Forelimb muscle (tissue), 1 donor: ENCODE measurements at places on chromosomes 2 and 18.

- DNase-seq = no peak
Measured at GRCh38 chr2:1041012-1041805, 90.6 kb downstream of the SNTG2 start.

- no peak for DNase-seq
Measured at GRCh38 chr2:168255103-168255502, 7.7 kb upstream of the STK39 start.

GRCh38 chr2:196176142-196176738 lies 4.9 kb upstream of the STK17B start:
- DNase-seq = no peak

- no peak for DNase-seq
Measured at GRCh38 chr2:105255979-105256378, 14.4 kb downstream of the GPR45 start.

DNA sequence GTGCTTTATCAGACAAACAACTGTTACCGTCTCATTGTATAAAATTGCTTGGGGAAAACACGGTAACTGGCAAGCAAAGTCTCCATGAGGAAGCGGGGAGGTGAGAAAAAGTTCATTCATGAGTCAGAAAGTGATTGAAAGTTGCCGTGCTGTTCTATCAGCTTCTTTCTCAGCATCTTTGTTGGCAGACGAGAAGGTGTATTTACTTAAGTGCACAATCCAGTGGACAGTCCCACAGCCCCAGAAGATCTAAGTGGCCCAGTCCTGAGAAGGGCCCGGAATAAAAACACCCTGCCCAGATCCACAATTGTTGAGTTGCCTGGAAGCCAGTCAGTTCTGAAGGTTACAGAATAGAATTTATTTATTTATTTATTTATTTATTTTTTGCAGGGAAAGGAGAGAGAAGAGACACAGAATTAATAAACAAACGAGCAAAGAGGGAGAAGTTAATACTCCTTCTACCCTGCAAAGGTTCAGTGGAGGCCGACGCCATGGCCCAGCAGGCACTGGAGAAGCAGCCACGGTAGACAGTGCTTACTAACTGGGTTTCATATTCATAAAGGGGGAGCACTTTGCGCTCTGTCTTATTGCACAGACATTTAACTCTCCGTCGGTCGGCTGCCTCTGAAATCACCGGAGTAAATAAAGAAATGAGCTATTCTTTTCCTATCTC lies 676.0 kb upstream of the SALL3 start:
- no peak for DNase-seq

DNA sequence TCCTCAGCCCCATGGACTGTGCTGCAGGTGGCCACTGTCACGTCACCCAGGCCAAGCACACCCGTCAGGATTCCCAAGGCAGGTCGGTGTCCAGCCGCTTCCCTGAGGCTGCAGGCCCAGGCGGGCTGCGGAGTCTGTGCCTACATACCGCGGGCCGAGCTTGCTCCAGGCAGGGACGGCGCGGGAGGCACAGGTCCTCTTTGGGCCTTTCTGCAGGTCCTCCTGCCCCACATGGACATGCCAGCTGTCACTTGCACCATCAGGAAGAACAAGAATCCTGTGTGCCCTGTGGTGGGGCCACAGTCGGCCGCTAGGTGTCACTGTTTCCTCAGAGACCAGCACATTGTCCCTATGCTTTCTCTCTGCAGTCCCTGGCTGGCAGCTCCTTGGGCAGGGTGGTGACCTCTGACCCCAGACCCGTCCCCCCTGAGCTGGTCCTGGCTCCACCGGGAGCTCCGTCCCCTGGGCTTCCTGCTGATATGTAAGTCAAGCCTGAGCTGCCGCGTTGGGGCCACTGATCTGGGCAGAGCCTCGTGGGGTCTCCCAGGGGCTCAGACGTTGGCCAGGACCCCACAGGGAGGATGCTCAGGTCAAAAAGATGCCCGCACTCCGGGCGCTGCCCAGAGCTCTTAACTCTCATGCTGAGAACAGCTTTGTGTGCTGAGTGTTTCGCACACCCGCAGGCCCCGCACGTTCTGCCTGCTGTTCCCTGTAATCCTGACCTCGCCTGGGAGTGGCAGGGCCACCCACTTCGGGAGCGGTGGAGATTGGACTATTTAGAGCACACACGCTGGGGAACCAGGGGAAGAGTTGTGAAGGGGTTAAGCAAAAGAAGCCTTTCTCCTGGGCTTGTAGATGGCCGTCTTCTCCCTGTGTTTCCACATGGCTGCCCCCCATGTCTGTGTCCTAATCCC lies 17.3 kb upstream of the AGXT start:
- peak; percentile 43 for DNase-seq

DNA sequence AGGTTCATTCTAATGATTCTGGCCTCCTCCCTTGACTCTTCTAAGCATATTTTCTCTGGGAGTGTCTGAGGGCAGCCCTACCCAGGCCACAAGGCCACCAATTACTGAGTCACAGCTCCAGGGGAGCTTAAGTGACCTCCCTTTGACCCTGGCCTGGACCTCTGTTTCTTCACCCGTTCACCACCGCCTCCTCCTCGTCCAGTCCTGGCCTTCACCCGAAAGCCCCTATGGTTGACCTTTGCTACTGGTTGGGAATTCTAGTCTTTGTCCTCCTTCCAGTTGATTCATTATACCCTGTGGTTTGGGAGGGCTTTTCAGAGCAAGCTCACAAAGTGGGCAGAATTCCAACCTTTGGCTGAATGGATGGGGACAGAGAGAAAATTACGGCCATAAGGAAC lies 72.6 kb downstream of the NRP2 start:
- no peak for DNase-seq

GRCh38 chr2:88810017-88810416 lies 118.5 kb downstream of the RPIA start:
- DNase-seq = no peak

GRCh38 chr18:72208920-72209676 lies 335.0 kb downstream of the CBLN2 start:
- DNase-seq = no peak

GRCh38 chr2:240570531-240571313 lies 2.4 kb downstream of the RNPEPL1 start:
- DNase-seq = no peak

DNA sequence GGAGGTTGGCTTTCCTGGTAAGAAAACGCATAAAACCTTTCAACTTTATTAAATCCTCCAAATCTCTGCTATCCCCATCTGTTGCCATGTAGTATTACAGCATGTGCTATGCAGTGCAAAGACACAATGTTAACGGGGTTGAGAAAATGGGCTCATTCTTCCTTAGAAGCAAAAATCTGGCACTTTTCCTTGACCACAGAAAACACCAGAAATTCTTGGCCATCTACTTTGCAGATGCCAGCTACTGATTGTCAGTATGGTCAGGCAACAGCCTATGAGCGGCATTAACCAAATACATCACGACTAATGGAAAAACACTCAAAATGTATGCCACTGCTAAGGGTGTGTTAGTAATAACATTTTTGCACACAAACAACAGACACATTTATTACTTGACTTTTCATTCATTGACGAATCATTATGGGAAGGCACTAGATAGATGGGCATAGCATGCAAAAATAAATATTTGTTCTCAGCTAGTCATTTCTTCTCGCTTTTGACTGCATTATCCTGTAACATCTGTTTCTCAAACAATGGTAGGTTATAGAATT lies 65.2 kb upstream of the CRIM1 start:
- no peak for DNase-seq

DNA sequence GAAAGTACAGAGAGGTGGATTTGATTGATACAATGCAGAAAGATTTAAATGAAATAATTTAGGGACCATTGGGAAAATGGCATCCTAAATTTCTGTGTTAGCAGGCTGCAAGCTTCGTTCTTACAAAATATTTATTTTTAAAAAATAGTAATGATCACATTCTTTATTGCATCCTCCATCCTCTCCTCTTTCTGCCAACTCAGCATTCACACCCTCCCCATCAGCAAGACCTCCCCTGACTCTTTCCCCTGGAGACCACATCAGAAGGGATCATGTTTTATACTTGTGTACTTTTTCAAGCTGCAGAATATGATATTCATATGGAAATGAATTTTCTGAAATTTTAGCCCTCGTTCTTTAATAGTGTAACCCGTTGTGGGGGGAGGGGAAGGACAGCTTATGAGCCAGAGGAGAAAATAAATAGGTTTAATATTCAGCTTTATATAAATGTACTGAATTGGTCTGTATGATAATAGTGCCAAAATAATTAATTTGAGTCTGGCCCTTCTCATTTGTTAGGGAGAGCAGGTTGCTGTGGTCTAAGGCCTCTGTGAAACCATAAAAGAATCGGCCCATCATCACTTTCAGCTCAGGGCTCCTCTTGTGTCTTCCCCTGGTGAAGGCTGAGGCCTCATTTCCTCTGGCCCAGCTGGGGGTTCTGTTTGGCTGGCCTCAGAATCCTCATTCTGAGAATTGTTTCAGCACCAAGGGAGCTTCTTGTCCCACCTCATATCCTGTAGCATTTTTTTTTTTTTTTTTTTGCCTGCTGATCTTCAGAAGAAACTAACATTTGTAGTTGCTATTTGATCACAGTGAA lies 330.8 kb downstream of the TXNL1 start:
- DNase-seq = no peak

DNA sequence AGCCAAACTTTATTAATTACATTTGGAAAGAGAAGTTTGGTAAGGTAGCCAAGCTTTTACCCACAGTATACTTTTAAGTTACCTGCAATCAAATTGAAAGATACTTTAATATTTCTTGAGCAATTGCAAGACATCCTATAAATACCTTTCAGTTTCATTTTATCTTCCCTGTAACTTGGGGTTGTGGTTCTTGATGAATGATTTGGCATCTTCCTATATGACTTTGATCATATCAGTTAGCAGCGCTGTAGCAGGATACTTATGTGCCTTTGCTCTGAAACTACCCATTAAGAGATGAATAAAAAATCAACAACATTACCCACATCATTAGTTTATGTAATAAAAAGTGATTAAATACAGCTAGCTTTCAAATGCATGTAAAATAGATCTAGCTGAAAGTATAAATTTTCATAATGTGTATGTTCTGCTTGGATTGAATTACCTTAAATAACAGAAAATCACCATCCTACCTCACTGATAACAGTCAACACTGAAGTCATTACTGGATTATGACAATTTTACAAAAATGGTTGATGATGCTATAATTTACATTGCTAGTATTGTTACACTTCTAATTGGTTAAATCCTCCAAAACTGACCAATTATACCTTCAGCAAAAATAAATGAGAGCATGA lies 50.4 kb downstream of the MMADHC start:
- DNase-seq = no peak

DNA sequence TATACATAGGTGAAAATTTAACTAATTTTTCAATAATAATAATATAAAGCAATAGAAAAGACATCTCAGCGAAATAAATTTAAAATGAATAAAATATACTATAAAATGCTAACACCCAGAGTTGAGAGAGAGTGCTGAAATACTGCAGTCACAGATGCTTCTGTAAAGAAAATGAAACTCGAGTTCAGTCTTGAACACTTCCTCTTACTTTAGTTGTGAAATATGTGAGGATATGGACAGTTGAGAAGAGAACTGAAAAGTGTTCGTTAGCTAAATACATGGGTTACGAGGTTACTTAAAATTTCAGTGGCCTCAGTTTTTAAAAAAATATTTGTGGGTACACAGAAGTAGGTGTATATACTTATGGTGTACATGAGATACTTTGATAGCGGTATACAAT lies 106.8 kb downstream of the DNAH7 start:
- DNase-seq = no peak

- DNase-seq = no peak
Measured at GRCh38 chr2:147479358-147479757, 365.5 kb upstream of the ACVR2A start.

- no peak for DNase-seq
Measured at GRCh38 chr2:26585966-26586365, 55.2 kb downstream of the CIB4 start.

GRCh38 chr2:26854283-26854827 lies 6.4 kb downstream of the DPYSL5 start:
- no peak for DNase-seq

- no peak for DNase-seq
Measured at GRCh38 chr2:127498386-127498785, 27.9 kb downstream of the IWS1 start.

DNA sequence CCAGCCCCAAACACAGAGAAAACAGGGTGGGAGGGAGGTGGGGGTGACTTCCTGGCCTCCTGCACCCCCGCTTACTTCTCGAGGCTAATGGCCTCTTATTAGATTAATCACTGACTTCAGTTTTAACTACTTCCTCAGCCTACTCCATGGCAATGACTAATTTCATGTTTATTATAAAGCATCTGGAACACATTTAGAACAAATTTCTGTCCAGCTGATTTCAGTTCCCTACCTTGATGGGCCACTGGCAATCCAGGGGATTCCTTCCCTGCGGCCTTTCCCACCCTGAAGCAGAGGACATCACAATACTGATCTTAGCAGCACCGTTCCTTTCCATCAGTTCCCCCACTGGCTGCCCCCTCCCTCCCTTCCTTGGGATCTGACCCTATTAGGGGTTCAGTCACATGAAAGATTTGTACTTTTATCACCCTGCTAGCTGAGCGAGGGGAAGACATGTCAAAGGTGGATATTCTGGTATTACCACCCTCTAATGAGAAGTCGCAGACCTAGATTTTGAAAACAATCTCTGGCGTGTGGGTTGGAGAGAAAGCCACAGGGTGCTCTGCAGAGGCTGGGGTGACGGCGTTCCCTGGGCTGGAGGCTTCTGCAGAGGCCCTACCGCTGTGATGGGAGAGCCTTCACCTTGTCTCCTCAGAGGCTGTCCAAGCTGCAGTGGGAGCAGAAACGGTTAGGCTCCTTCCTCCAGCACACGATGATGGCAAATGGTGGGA lies 67.6 kb downstream of the KIAA2012 start:
- DNase-seq = no peak

DNA sequence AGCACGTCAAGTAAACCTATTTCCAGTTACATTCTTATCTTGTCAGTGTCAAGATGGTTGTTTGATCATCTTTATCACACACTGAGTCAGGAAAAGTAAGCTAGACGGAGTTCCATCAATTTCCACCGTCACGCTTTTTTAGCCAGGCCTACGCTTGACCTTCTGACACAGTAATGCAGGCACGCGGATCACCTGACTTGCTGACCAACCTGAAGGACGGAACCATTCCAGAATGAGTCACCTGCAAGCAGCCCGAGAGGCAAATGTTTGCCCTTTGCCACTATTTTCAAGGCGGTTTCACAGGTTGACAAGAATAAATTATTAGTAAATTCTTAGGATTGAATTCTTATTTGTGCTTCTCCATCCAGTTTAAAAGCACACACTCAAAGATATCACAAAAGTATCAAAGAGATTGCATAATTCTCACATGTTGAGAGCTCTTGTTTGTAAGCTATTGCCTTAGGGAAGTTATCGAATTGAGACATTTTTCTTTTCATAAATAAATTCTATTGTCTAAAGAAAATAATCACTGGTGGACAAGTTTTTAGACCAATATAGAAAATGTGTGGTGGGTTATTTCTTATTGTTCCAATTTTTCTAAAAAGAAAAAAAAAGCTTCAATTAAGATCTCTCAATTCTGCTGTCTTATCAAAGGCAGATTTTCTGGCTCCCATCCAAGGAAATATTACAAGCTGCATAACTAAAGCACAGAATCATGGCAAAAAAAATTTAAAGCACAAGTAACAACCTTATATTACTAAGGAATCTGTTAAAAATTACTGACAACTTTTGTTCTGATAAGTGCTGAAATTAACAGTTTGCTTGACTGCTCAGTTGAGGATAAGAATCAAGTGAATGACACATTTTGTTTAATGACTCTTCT lies 31.9 kb downstream of the UXS1 start:
- no peak for DNase-seq

- DNase-seq = no peak
Measured at GRCh38 chr18:58473071-58473470, 155.8 kb downstream of the ALPK2 start.
